ENCODE measurements at places on chromosomes 11 and 22.

GRCh38 chr22:43185860-43186261 lies 1.1 kb downstream of the TTLL12 start:
- no peaks in the 10 kb centered on the region for H3K36me3 ChIP-seq
- H3K27ac ChIP-seq: peak overlapping the region; percentile 74
- DNase-seq: peak; percentile 86
- H3K4me3 ChIP-seq: peak overlapping the region; percentile 74

- H3K27me3 ChIP-seq: no peaks in the 10 kb centered on the region
- H3K4me3 ChIP-seq: no peak overlapping the region
- peaks cover 8% of the 10 kb centered on the region for H3K4me1 ChIP-seq
- no peak for DNase-seq
- H3K27ac ChIP-seq: no peak overlapping the region
Measured at GRCh38 chr11:86931548-86932258, 23.5 kb downstream of the FZD4 start.

GRCh38 chr11:126874831-126875230 lies 125.7 kb downstream of the KIRREL3 start:
- H3K27me3 ChIP-seq: no peaks in the 10 kb centered on the region
- no peak overlapping the region for H3K4me3 ChIP-seq
- H3K36me3 ChIP-seq: no peaks in the 10 kb centered on the region
- H3K27ac ChIP-seq: no peak overlapping the region

DNA sequence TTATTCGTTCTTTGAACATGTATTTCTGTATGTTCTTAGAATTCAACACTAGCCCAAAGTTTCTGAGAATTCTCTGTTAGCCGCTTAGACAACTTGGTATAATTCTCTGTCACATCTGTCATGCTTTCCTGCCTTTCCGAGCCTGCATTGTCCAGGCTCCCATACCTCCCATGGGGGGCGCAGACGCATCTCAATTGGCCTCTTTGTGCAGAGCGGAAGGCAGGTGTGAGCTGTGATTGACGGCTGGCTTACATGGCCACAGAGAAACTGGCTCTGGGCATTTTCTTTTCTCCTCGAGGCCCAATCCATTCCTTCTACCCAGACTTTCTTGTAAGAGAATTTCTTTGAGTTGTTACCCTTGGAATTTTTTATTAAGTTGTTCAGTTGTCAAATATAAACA lies 132.7 kb upstream of the SESN3 start:
- no peak overlapping the region for H3K27ac ChIP-seq
- H3K4me3 ChIP-seq: no peak overlapping the region
- no peaks in the 10 kb centered on the region for H3K4me1 ChIP-seq
- DNase-seq: no peak
- H3K27me3 ChIP-seq: no peaks in the 10 kb centered on the region
- H3K36me3 ChIP-seq: no peaks in the 10 kb centered on the region

GRCh38 chr11:14522245-14522644 lies 2.1 kb upstream of the PSMA1 start:
- H3K27me3 ChIP-seq: no peaks in the 10 kb centered on the region
- H3K36me3 ChIP-seq: no peaks in the 10 kb centered on the region
- DNase-seq: no peak
- no peaks in the 10 kb centered on the region for H3K4me1 ChIP-seq
- H3K4me3 ChIP-seq: no peak overlapping the region

DNA sequence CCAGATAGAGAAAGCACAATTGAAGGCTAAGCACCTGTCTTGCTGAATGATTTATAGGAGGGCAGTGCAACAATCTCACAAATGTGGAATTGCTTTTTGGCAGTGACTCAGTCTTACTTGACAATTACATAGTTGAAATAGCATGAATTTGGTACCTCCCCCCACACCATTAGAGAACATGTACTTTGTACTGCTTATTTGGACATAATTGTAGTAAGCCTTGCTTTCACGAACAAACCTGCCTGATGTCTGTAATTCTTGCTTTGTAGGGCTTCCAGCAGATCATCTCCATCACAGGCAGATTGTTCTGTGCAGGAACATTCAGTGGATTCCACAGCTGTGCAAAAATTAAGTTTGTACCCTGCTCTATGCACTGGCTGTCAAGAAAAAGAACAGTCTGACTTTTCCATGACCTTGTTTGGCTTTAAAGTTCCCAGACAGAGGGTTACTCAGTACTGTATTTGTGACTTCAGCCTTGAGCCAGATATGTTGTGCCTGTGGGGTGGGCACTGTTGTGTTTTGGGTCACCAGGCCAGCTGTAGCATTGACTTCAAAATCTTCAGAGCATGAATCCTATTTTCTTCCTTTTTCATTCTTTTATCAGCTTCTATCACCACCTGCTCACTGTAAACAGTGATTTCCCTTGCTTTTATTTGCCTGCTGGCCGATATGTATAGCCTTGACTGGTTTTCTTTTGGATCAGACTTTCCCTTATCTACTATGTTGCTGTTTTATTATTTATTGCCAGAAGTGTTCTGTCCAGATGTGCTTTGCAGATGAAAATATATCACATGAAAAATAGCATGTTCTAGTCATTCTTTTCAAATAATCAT lies 941.0 kb upstream of the CHORDC1 start:
- no peaks in the 10 kb centered on the region for H3K27me3 ChIP-seq
- no peak for DNase-seq
- H3K27ac ChIP-seq: no peak overlapping the region
- no peaks in the 10 kb centered on the region for H3K4me1 ChIP-seq
- no peaks in the 10 kb centered on the region for H3K36me3 ChIP-seq
- no peak overlapping the region for H3K4me3 ChIP-seq

GRCh38 chr22:48889887-48890692 lies 937.6 kb downstream of the BRD1 start:
- no peak for DNase-seq
- no peaks in the 10 kb centered on the region for H3K36me3 ChIP-seq
- H3K4me3 ChIP-seq: no peak overlapping the region
- H3K27ac ChIP-seq: no peak overlapping the region
- no peaks in the 10 kb centered on the region for H3K4me1 ChIP-seq

DNA sequence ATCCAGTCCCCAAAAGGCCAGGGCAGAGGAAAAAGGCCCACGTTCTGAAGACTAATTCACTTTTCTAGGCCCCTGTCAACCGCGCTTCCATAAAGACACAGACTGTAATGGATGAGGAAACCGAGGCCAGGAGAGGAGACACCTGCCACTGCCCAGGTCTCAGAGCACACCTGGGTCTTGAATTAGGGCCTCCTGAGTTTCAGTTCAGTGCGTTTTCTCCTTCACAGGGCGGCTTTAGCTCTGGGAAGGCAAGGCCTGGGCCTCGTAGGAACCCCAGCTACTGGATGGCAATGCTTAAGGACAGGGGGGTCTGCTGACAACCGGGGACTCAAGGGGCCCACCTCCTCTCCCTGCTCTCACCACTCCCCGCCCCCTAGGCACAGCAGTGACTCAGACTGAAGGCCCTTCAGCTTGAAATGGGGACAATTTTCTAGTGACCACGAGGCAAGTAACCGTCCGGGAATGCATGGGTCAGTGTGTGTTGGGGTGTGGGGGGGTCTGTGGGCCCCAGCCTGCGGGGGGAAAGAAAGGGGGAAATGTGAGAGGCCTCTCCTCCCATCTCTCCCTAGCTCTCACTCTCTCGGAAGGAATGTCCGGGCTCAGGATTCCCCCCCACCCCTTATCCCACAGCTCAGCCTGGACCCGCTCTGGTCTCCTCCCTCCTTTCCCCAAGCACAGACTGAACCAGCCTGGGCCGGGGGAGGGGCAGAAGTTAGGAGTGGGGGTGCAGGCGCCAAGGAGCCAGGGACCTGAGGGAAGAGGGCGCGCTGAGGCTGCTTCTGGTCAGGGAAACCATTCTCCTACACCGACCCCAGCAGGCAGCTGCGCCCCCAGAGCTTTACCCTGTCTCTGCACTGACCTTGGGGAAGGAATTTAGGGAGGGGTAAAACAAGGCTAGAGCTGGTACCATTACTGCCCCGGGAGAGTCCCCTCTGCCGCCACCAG lies 17.2 kb downstream of the CREB3L1 start:
- peak overlapping the region; percentile 46 for H3K4me3 ChIP-seq
- peaks cover 34% of the 10 kb centered on the region for H3K4me1 ChIP-seq
- H3K27ac ChIP-seq: peak overlapping the region; percentile 62
- no peaks in the 10 kb centered on the region for H3K27me3 ChIP-seq

DNA sequence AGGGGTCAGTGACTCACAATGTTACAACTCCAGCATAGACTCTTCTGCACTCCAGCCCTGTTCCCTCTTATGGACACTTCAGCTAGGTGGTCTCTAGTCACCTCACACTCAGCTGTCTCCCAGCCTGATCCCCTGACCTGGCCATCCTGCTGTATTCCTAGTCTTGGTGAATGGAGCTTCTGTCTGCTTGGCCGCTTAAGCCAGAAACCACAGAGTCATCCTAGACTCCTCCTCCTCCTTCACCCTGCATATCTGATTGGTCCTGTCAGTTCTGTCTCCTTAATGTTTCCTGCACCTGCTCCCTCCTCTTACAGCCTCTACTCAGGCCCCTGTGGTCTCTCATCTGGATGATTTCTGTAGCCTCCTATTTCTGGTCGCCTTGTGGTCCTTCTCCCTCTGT lies 144.9 kb downstream of the HIPK3 start:
- no peaks in the 10 kb centered on the region for H3K4me1 ChIP-seq
- DNase-seq: no peak
- no peak overlapping the region for H3K4me3 ChIP-seq
- H3K27ac ChIP-seq: no peak overlapping the region
- no peaks in the 10 kb centered on the region for H3K36me3 ChIP-seq
- H3K27me3 ChIP-seq: no peaks in the 10 kb centered on the region

- no peaks in the 10 kb centered on the region for H3K36me3 ChIP-seq
- DNase-seq: no peak
- H3K4me1 ChIP-seq: no peaks in the 10 kb centered on the region
- no peaks in the 10 kb centered on the region for H3K27me3 ChIP-seq
- H3K27ac ChIP-seq: no peak overlapping the region
- no peak overlapping the region for H3K4me3 ChIP-seq
Measured at GRCh38 chr11:4026389-4026788, 68.2 kb upstream of the RRM1 start.

- H3K4me1 ChIP-seq: no peaks in the 10 kb centered on the region
- no peak overlapping the region for H3K4me3 ChIP-seq
- no peak for DNase-seq
- H3K27me3 ChIP-seq: no peaks in the 10 kb centered on the region
Measured at GRCh38 chr11:125627236-125627910, 2.4 kb downstream of the CHEK1 start.

- H3K4me1 ChIP-seq: no peaks in the 10 kb centered on the region
- no peak for DNase-seq
- H3K4me3 ChIP-seq: no peak overlapping the region
Measured at GRCh38 chr11:55172734-55173415, 89.1 kb upstream of the TRIM48 start.

- H3K27me3 ChIP-seq: no peaks in the 10 kb centered on the region
- peak; percentile 70 for DNase-seq
- peaks cover 7% of the 10 kb centered on the region for H3K4me1 ChIP-seq
- peak overlapping the region; percentile 54 for H3K27ac ChIP-seq
- no peaks in the 10 kb centered on the region for H3K36me3 ChIP-seq
Measured at GRCh38 chr11:33692013-33692504, 8.6 kb downstream of the C11orf91 start.

DNA sequence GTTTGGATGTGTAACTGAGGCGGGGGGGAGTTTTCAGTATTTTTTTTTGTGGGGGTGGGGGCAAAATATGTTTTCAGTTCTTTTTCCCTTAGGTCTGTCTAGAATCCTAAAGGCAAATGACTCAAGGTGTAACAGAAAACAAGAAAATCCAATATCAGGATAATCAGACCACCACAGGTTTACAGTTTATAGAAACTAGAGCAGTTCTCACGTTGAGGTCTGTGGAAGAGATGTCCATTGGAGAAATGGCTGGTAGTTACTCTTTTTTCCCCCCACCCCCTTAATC lies 2.3 kb downstream of the MALAT1 start:
- peaks cover 2% of the 10 kb centered on the region for H3K4me1 ChIP-seq
- H3K27ac ChIP-seq: peak overlapping the region; percentile 98
- DNase-seq: no peak
- peaks cover 32% of the 10 kb centered on the region for H3K36me3 ChIP-seq

DNA sequence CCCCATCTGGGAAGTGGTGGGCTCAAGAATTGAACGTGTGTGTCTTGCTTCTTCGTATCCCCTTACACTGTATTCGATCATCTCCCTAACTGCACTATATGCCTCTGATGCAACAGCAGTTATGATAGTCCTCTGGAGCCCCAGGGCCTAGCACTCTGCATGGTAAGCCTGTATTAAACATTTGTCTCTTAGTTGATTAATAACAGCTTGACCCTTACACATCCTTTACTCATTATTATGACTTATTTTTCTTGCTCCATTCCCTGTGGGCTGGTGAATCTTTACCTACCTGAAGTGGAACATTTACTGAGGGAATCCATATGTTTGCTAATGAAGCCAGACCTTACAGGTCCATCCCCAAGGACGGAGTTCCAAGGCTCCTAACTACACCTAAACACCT lies 5.6 kb downstream of the STX3 start:
- DNase-seq: no peak
- H3K36me3 ChIP-seq: no peaks in the 10 kb centered on the region
- peaks cover 4% of the 10 kb centered on the region for H3K4me1 ChIP-seq
- H3K27ac ChIP-seq: no peak overlapping the region
- H3K4me3 ChIP-seq: no peak overlapping the region

DNA sequence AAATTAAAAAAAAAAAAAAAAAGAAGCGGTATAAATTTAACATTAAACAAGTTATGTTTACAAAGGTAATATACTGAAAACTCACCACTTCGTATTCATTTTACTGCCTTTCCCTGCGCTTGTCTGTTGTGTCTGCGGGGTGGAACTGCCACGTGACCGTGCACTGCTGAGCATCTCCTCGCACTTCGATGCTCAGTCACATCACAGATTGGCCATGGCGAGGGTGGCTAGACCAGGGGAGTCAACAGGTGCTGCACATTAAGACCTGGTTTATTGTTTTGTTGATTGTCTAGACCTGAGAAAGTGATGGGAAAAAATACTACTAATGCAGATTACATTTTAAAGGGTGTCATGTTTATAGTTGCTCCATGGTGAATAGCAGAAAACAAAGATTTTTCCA lies 22.8 kb upstream of the TUB start:
- H3K36me3 ChIP-seq: no peaks in the 10 kb centered on the region
- no peaks in the 10 kb centered on the region for H3K4me1 ChIP-seq
- H3K27me3 ChIP-seq: no peaks in the 10 kb centered on the region
- DNase-seq: no peak
- H3K27ac ChIP-seq: no peak overlapping the region

- no peak overlapping the region for H3K27ac ChIP-seq
- no peak for DNase-seq
- no peaks in the 10 kb centered on the region for H3K36me3 ChIP-seq
- no peak overlapping the region for H3K4me3 ChIP-seq
- H3K4me1 ChIP-seq: peaks cover 5% of the 10 kb centered on the region
Measured at GRCh38 chr11:12806113-12806512, 131.9 kb downstream of the TEAD1 start.

DNA sequence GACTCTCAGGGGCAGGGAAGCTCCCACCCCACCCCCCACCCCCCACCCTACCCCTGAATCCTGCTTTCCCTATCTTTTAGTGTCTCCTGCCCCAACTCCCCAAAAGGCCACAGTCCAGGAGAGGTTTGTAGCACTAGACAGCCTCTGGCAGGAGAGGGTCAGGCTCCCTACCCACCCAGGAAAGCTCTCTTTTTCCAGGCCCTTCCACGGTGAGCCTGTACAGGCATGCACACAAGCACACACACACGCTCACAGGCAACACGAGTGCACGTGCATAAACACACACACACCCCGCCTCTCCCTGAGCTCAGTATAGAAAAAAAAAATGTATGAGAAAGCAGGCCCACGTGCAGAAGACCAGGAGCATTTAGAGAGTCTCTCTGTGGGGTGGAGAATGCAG lies 414.0 kb downstream of the MN1 start:
- H3K4me1 ChIP-seq: no peaks in the 10 kb centered on the region
- H3K27ac ChIP-seq: no peak overlapping the region
- no peaks in the 10 kb centered on the region for H3K36me3 ChIP-seq
- no peak overlapping the region for H3K4me3 ChIP-seq
- no peaks in the 10 kb centered on the region for H3K27me3 ChIP-seq
